ENCODE measurements at places on chromosomes 13 and 19.

GRCh38 chr19:30151081-30151480 lies 209.0 kb downstream of the URI1 start:
- no peak for DNase-seq

- no peak for DNase-seq
Measured at GRCh38 chr13:99058527-99059495, 80.9 kb upstream of the DOCK9 start.

DNA sequence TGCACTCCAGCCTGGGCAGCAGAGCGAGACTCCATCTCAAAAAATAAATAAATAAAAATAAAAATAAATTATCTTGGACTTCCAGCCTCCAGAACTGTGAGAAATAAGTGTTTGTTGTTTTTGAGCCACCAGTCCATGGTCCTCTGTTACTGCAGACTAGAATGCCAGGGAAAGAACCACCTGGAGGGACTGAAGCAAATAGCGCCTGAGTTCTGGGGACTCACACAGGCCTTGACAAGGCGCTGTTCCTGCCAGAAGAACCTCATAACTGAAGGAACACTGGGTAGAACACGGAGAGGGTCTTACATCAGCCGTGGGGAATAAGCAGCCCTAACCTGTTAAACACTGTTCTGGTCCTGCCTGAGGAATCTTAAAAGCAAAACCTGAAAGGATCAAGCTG lies 8.4 kb upstream of the LENG8 start:
- no peak for DNase-seq

DNA sequence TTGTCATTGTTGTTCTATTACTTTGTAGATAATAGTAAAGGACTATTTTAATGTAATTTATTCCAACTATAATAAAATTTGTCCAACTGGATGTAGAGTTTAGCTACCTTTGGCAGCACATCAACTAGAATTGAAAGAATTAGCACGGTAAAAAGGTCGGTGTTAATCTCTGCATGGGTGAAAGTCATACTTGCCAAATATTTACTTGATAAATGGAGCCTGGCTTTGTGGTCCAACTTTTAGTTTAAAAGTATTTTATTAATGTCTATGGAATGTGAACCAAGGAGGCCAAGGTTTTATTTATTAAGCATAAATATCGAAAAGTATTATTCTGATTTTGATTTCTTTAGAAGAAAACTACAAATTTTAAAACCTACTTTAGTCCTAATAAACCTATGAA lies 1389.0 kb downstream of the PCDH9 start:
- DNase-seq: no peak

DNA sequence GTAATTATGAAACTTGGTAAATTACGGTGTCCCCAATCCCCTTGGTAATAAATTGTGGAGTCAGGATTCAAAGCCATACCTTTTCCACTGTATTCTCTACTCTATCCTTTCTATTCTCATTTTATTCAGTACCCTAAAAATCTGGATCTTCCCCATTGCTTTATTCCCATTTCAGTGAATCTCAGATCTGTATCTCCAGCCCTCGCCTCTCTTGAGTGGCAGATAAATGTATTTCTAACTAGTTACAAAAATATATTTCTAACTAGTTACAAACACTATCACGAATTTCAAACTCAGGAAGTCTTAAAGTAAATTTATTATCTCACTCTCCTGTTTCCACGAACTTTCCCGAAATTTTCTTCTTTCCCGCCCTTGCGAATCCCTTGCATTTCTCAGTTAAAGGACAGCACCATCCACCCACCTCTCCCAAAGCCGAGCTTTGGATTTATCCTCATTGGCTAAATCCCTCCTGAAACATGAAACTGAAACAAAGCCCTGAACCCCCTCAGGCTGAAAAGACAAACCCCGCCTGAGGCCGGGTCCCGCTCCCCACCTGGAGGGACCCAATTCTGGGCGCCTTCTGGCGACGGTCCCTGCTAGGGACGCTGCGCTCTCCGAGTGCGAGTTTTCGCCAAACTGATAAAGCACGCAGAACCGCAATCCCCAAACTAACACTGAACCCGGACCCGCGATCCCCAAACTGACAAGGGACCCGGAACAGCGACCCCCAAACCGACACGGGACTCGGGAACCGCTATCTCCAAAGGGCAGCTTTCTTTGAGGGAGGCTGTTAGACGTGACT lies 164.3 kb upstream of the PABPC3 start:
- no peak for DNase-seq

DNA sequence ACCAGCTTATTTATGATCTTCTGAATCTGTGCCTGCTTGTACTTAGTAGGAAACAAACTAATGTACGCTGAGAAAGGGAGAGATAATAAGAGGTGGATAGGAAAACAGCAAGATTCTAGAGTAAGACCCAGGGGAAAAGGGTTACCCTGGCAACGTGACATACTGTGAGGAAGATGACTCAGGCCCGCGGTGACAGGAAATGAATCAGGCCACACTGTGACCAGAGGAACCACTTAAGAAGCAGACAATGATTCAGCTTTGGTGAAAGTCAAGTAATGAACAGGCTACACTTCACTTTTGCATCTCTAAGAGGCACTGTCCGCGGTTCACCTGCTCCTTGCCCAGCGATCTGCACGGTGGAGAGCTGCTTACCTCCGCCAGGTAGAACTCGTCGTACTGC lies 158.2 kb downstream of the NALCN start:
- no peak for DNase-seq

DNA sequence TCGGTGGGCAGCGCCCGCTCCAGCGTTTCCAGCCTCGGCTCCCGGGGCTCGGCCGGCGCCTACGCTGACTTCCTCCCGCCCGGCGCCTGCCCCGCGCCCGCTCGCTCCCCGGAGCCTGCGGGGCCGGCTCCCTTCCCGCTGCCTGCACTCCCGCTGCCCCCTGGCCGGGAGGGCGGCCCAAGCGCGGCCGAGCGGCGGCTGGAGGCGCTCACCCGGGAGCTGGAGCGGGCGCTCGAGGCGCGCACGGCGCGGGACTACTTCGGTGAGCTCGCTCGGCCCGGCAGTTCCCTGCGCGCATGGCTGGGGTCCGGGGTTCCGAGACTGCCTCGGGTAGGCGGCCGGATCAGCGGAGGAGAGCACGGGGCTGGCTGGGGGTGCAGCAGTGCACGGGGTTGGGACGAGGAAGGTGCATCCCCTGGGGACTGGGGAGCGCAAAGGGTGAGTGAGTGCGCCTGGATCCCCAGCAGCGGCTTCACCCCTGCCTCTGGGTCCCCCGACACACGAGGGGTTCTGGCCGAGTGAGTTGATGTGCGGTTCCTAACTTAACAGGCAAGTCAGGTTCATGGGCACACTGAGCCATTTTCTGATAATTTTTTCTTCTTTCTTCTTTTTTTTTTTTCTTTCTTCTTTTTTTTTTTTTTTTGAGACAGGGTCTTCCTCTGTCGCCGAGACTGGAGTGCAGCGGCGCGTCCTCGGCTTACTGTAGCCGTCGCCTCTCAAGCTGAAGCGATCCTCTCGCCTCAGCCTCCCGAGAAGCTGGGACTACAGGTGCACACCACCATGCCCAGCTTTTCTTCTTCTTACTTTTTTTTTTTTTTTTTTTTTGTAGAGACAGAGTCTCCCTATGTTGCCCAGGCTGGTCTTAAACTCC lies 1.1 kb downstream of the WTIP start:
- DNase-seq: no peak

DNA sequence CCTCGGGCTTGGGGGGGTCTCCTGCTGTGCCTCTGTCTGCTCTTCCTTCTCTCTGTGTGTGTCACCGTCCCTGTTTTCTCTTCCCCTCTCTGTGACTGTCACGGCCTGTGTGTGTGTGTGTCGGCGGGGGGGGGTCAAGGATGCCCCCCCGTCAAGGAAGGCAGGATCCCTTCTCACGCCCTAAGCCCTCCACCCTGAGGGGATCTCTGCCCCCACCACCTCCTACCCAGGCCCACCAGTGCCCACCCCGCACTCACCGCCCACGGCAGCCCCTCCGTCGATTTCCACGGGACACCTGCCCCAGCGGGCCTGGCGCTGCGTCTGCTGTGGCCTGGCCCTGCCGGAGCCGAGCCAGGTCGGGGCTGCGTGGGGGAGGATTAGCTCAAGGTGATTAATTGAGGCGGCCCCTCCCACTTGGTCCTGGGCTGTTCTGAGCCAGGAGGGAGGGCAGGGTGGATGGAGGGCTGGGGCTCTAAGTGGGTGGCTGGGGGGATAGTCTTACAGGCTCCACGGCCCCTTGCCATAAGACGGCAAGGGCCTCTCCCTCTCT lies at the start of gene RAX2:
TSS of gene RAX2 (minus strand) at position 323 of the 550 bp plus-strand sequence. CDS start 486 bp downstream, outside the sequence.
- no peak for DNase-seq

- DNase-seq: no peak
Measured at GRCh38 chr13:46983881-46984280, 87.0 kb upstream of the HTR2A start.

DNA sequence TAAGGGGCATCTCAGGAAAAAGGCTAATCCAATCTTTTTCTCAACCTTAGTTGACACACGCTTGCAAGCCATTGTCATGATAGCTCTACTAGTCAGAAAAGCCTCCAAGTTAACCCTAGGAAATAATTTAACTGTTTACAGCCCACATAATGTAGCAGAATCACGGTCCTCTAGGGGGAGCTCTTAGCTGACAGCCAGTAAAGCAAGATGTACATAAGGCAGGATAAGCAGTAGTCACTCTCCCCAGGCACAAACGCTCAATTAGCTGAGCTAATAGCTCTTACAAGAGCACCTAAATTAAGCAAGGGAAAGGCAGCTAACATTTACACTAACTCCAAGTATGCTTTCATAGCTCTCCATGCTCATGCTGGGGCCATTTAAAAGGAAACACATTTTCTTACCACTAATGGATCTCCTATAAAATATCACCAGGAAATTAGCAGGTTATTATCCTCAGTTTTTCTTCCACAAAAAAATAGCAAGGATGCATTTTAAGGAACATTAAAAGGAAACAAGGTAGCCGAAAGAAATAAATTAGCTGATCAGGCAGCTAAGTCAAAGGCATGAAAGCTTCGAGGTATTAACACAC lies 33.7 kb upstream of the ZSCAN5A start:
- no peak for DNase-seq

DNA sequence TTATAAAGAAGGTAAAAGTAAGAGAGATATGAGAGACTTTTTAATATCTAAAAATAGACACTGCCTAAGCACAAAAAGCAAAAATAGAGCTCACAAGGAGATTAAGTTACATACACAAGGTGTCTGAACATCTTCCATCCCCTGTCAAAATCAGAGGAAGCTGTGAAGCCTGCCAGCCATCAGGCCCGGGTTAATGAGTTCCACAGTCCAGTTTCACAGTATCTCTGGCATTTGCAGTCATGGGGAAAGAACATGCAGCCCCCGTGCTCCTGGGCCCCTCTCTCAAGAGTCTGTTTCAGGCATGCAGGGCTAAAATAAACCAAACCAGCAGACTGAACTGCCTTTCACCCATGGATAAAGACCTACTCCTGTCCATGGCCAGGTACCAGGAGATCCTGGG lies 79.2 kb downstream of the TBC1D4 start:
- no peak for DNase-seq

GRCh38 chr13:76775088-76775740 lies 111.0 kb downstream of the KCTD12 start:
- DNase-seq: no peak

DNA sequence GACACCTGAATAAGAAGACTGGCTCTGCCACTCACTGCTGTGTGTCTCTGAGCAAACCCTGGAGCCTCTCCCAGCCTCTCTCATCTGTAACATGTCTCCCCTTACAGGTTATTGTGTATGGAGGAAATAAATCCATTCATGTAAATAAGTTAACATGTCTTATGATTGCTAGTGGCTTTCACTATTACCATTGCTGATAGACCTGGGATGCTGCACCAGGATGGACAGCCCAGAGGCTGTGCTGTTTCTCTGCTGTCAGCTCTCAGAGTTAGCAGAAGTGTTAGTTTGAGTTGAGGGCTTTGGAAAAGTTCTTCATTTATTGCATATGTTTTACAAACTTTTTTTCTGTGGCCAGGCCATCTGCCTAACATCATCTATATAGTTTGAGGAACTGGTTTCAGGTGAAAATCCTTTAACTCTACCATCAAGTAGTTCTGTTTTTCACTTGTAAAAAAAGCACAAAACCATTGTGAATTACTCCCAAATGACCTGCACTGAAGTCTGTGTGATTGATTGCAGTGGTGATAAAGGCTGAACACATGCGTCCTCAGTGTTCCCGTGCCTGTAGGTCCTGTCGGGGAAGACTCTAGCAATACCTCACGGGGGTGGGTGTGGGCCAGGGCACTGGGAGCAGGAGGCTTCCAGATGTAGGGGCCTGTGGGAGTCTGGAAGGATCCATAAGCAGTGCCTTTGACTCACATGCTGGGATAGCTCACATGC lies 24.6 kb downstream of the MPHOSPH8 start:
- DNase-seq: no peak

GRCh38 chr19:55537741-55538111 lies 793 bp upstream of the SBK2 start:
- no peak for DNase-seq

All from NCI-H2029 treated with DMSO at 0.1 percent for 48 hours (cell line).